ENCODE measurements at places on chromosomes 6 and 20.

- no peak for DNase-seq
These were observed 425.8 kb downstream of the FRK start for GRCh38 chr6:115634887-115635286.

DNA sequence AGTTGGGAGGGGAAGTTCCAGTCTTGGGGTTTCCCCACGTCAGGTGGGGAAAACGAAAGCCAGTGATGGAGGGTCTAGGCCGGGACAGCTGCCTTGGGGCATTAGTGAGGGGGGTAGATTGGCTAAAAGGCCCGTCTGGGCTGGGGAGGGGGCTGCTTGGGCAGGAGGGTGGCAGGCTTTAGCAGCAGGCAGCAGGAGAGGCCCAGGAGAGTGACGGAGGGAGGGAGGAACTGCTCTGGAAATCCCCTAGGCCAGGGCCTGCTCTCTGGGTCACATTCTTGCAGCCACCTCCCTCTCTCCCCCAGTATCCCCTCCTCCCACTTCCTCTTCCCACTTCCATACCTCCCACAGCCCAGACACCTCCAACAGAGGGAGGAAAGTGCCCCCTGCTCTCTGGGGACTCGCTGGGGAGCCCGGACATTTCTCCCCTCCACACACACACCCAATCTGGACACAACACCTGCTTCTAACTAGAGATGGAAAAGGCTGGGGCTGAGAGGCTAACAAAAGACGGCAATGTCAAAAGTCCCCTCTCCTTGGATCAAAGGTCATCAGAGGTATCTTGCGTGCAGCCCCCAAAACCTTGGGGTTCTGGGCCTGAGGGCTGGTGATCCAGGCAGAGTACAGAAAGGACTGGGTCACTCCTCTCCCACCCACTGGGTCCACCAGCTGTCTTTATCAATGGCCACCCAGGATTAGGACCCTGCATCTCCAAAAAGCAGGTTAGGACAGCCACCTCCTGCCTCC is 1.8 kb downstream of the NFKBIE start:
- DNase-seq: no peak

DNA sequence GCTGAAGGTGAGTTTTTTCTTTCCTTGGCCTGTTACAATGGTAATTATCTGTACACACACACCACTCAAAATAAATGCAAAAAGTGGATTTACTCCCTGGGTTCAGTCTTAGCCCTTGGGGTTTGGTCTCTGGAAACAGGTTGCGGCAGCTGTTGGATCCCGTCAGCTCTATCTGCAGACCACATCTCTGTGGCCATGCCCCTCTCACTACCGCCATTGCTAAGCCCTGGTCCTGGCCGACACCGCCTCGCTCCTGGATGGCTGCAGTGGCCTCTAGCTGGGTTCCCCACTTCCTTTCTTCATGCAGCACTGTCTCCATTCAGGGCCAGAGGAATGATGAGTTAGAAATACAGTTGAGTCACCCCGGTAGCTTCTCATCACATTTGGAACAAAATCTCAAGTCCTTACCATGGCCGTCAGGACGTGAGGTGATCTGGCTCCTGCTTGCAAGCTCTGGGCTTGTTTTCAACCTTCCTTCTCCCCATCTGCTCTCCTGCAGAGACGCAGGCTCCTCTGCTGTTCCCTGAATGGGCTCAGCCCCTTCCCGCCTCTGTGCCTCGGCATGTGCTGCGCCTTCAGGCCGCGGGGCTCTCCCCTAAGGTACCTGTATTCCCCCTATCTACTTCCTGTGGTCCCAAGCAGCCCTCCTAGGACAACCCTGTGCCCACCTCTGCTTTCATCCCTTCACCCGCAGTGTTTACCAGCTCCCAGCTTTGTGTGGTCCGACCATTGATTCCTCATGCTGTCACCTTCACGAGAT is 38.0 kb downstream of the EFCAB8 start:
- no peak for DNase-seq

GRCh38 chr6:1787894-1788293 is 178.2 kb downstream of the FOXC1 start:
- no peak for DNase-seq

GRCh38 chr6:110621061-110621460 is 144.6 kb upstream of the SLC22A16 start:
- no peak for DNase-seq

DNA sequence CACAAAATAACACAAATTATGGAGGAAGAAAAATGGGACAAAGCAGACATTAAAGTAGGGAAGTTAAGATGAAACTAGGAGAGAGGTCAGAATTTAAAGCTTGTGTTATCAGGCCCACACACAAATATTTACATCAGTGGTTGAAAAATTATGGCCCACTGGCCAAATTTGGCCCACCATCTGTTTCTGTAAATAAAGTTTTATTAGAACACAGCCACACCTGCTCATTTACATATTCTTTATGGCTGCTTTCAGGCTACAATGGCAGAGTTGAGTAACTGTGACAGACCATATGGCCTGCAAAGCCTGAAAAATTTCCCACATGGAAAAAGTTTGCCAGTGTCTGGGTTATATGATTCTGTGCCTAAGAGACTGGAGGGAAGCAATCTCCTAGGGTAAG is 49.0 kb downstream of the SLC22A23 start:
- no peak for DNase-seq
